ENCODE measurements at places on chromosomes 16 and 17.
A peak's percentile ranks its signal among the peaks of the same experiment; 100 is the strongest.

- DNase-seq, result no peak
Measured at GRCh38 chr17:64054304-64054703, 33.9 kb upstream of the ICAM2 start.

GRCh38 chr16:4392382-4393239 lies 21.0 kb downstream of the VASN start:
- no peak for DNase-seq

- no peak for DNase-seq
Measured at GRCh38 chr17:63694950-63695773, 4.8 kb downstream of the LIMD2 start.

GRCh38 chr16:73006026-73006425 lies 41.9 kb downstream of the ZFHX3 start:
- DNase-seq, result no peak

- no peak for DNase-seq
Measured at GRCh38 chr16:88061346-88062110, 110.3 kb downstream of the BANP start.

- no peak for DNase-seq
Measured at GRCh38 chr16:30882429-30883310, 11.2 kb downstream of the BCL7C start.

GRCh38 chr16:29730649-29731048 lies 15.1 kb downstream of the C16orf54 start:
- DNase-seq, result no peak

DNA sequence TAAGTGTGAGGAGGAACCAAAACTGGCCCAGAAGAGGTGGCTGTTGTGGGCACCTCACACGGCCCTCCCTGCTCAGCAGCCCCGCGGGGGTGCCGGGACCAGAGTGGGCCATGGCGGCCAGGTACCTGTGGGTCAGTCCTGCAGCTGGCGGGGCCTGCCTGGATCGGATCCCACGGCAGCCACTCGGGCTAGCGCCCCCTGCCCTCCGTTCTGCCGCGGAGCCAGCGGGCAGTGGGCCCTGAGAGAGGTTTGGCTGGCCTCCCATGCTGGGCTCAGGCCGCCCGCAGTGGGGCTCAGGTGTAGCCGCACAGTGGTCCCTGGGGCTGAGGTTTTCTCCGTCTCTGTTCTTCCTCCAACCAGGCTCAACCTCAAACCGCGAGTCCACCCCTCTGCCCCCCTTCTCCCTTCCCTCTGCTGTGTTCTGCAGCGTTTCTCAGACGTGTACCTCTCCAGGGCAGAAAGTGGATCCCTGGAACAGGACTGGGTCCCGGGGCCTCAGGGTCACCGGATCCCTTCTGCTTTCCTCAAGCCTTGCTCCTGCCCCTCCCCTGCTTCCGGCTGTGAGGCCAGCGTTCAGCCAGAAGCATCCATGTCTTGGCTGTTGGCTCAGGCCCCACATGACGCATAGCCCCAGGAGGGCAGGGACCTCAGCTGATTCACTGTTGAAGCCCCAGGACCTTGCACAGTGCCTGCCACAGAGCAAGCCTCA lies 28.6 kb upstream of the ITGA3 start:
- DNase-seq, result no peak

DNA sequence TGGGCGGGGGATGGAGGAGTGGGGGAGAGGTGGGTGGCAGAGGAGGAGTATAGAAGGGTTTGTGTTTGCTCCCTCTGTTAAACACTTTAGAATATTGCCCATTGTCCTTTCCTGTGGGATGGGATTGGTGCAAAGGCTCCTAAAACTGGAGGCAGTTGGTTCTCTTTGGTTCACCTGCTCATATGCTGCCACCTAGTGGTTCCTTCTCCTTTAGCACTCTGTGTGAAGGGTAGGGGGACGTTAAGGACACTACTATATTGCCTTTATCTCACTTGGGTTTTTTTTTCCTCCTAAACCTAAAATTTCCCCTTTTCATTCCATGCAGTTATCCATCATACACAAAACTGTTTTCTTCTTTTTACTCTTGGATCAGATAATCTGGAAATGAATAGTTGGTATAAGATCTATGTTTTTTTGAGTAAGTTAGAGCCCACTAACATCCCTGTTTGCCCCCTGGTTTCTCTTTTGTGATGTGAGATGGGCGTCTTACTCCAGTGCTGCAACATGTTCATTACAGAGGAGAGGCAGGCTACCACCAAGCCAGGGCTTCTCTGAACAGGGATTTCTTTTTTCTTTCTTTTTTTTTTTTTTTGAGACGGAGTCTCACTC lies 23.8 kb downstream of the SNX11 start:
- DNase-seq, result peak; percentile 62

DNA sequence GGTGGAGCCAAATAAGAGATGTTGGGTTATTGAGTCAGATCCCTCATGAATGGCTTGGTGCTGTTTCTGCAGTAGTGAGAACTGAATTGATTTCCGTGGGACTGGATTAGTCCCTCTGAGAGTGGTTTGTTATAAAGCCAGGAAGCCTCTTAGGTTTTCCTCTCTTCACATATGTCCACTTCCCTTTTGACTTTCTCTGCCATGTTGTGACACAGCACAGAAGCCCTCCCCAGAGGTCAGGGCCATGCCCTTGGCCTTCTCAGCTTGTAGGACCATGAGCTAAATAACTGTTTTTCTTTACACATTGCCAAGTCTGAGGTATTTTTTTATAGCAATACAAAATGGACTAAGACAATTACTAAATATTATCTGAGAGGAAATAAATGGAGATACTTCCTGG lies 10.3 kb upstream of the HAPSTR1 start:
- DNase-seq, result no peak

- DNase-seq, result no peak
Measured at GRCh38 chr16:53999841-54000240, 286.7 kb downstream of the IRX3 start.

GRCh38 chr16:89410794-89411309 lies 79.5 kb downstream of the ANKRD11 start:
- peak; percentile 28 for DNase-seq
